ENCODE measurements at places on chromosomes 6 and 20. TPM values are rescaled to one million over a fixed set of nuclear protein-coding genes. Genes with fewer than 3 reads are reported as not detected.
A peak's percentile ranks its signal among the peaks of the same experiment; 100 is the strongest.

The GCLC gene
- total RNA-seq: 213 TPM

DNA sequence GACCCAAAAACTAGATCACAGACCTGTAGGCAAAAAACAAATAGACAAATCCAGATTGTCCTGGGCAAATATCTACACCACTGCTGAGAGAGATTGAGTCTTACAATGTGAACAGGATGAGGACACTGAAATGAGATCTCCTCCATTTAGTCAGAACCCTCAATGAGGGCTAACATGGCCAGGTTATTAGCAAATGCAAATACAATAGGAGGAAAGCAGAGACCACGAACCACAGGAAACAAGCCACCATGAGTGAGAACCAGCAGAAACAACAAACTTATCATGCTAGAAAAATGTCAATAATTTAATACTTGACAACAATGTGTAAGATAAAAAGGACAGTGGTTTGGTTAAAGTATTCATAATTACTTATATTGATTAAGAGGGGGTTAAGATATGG lies 162.8 kb downstream of the SYNE1 start:
- no peak overlapping the region for H3K27ac ChIP-seq
- no peaks in the 10 kb centered on the region for H3K4me1 ChIP-seq
- no peak overlapping the region for H3K4me3 ChIP-seq
- H3K27me3 ChIP-seq: no peaks in the 10 kb centered on the region

DNA sequence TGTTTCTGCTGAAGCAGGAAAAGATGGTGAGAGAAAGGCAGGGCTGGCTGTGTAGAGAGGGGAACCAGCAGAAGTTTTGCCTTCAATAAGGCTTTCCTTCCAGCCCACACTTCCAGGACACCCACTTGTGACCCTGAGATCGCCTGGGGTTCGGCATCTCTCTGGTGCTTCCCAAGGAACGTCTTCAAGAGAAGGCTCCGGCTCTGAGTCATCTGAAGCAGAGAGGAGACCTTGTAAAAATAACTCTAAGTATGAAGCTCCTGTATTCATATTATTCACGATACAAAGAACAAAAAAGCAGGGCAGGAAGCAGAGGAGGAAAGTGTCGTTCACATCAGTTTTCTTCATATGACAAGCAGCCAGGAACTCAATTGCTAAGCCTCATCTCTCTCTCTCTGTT lies 95.4 kb upstream of the MRPS10 start:
- no peak overlapping the region for H3K4me3 ChIP-seq
- H3K27me3 ChIP-seq: no peaks in the 10 kb centered on the region
- no peak for DNase-seq
- H3K36me3 ChIP-seq: no peaks in the 10 kb centered on the region
- peak overlapping the region; percentile 93 for H3K27ac ChIP-seq

GRCh38 chr6:10852361-10852960 lies 14.1 kb upstream of the MAK start:
- no peak for DNase-seq
- no peaks in the 10 kb centered on the region for H3K27me3 ChIP-seq
- H3K27ac ChIP-seq: no peak overlapping the region
- no peaks in the 10 kb centered on the region for H3K4me1 ChIP-seq
- no peaks in the 10 kb centered on the region for H3K36me3 ChIP-seq
